Activated CD8-positive, alpha-beta memory T cell treated with anti-CD3 and anti-CD28 coated beads for 1 hour (primary cell): ENCODE measurements at places on chromosomes 4 and X.

GRCh38 chr4:144658903-144659302 is 12.9 kb downstream of the HHIP start:
- DNase-seq = no peak

DNA sequence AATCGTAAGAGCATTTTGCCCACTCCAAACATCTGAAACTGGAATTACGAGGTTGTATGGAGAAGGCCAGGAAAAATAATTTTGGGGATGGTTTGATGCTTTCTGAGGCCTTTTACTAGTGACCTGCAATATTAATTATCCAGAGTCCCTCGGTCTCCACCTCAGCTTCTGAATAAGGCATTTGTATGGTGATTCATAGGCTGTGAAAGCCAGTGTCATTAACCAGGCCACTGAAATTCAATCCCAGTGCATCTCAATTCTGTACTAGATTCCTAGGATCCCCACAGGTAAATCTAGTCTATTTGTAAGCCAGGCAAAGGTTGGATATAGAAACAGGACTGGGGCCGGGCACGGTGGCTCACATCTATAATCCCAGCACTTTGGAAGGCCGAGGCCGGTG is 135.4 kb upstream of the RBPJ start:
- DNase-seq = no peak

DNA sequence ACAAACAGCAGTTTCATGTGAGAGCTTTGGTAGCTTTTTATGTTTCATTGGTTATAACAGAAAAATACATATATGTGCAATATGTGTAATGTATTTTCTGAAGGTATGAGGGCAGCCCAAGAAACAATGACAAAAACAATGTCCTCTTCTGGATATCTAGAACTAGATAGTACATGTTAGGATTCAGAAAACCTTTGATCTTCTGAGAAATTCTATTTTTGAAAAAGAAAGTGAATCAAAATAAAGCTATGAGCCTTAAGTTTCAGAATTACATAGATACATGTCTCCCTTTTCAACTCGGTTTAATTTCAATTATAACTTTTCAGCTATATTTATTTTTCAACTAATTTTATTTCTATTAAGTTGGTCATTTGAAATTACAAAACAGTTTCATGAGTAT is 131.9 kb downstream of the REELD1 start:
- DNase-seq = no peak

- DNase-seq = no peak
Observed at GRCh38 chr4:23500894-23501449, 388.9 kb downstream of the PPARGC1A start.

GRCh38 chr4:13455411-13455810 is 28.7 kb downstream of the RAB28 start:
- DNase-seq = no peak

DNA sequence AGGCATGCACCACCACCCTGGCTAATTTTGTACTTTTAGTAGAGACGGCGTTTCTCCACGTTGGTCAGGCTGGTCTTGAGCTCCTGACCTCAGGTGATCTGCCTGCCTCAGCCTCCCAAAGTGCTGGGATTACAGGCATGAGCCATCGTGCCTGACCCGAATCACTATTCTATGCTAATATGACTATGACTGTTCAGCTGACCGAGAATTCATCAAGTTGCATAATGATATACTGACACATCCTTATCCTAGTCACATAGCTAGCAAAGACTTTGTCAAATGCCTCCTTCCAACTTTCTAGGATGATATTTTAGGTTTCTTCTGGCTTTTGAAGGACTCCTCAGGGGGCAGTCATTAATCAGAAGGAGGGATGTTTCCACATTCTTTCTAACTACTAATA is 4.8 kb upstream of the GPM6B start:
- DNase-seq = no peak

GRCh38 chrX:120244735-120245498 is 5.7 kb upstream of the ZBTB33 start:
- peak; percentile 19 for DNase-seq

DNA sequence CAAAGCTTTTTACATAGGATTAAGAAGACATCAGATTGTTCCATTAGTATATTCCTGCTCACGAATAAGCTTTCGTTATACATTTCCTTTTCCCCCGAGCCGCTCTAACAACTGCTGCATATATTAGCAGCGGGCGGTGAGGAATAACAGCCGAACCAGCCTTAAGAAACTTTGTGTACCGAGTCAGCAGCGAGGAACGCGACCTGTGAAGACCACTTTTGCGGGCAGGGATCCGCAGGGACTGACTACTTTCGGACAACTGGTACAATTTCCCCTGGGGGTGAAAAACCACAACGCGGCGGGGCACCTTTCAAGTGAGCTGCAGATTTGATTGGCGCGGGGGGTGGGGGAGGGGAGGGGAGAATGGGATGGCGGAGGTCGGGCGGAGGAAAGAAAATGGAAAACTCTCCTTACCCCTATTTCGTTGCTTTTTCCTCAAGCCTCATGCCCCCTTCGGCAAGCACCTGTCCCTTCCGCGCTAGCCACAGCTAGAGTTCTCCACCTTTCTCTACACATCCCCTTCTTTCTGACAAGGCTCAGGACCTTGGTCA is 5.9 kb upstream of the PITX2 start:
- DNase-seq = no peak

DNA sequence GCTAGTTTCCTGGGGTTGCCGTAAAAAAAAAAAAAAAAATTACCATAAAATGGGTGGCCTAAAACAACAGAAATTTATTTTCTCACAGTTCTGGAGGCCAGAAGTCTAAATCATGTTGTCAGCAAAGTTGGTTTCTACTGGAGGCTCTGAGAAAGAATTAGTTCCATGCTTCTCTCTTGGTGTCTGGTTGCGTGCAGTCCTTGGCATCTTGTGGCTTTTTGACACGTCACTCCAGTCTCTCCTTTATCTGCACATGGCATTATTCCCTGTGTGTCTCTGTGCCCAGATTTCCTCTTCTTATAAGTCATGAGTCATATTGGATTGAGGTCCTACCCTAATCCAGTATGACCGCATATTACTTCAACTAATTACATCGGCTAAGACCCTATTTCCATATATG is 38.7 kb downstream of the SPATA4 start:
- no peak for DNase-seq

DNA sequence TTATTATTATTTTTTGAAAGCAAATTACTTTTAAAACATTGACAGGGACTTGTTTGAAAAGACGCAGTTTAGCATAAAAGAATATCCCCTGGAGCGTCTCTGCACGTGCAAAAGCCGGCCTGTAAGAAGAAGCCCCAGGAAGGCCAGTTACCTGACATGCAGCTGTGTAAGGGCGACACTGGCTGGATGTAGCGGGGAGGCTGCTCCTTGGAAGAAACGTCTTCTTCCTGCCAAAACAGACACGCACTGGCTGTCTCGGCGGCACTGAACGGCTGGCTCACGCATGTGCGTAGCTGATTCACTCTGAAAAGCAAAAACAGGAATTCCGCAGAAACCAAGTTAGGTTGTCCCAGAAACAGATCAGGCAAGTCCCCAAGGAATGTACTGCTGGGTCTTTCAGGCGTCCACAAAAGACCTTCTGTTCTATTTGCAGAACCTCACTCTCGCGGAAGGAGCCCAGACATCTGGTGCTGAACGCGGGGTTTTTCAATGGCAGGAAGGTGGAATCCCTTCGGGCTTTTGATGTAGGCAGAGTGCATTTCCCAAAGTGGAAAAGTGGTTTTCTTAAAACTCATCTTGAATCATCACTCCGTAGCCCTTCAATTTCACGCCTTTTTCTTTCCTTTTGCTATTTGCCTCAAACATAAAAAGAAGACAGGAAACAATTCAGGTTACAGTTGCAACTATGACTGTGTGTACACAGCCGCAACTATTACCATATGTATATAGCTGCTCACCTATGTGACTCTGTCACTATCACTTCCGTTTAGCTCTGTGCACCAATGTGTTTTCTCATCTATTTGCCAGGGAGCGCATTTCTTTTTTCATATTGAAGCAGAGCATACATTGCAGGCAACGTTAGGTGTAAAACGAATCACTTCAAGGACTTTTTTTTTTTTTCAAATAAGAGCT is 38.1 kb upstream of the ARSH start:
- DNase-seq = no peak

DNA sequence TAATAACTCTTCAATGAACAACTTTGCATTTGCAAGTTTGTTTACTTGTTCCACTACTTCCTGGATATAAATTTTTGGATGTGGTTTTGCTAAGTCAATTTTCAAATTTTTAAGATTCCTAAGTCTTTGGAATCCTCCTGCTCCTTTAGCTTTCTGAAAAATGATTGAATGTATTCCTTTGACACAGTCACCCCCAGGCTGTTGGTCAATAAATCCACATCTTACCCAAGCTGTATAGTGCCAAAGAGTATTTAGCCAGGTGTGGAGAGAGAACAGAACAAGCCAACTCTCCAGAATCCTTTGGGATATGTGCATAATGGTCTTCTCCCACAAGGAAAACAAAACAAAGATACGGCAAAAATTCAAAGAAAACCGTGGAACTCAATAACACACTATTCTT is 56.9 kb upstream of the INTU start:
- no peak for DNase-seq

DNA sequence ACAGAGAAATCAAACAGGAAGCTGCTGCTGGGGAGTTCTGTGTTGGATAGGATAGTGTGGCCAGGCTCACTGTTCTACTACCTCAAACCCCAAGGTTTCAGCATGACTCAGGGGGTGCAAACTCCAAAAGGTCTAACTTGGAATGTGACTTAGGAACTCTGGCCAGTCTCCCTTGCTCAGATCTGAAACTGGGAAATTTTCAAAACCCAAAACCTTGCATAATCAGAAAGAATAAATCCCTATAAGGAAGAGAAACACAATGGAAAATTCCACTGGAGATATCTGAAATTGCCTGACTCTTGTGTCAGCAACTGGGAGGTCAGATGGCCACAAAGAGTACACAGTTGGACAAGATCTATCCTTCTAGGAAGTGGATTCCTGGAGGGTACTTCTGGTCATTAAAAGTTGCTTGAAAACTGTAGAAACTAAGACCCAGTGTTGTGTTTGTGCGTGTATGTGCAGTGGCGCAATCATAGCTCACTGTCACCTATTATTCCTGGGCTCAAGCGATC is 58.0 kb downstream of the PPEF2 start:
- DNase-seq = no peak

DNA sequence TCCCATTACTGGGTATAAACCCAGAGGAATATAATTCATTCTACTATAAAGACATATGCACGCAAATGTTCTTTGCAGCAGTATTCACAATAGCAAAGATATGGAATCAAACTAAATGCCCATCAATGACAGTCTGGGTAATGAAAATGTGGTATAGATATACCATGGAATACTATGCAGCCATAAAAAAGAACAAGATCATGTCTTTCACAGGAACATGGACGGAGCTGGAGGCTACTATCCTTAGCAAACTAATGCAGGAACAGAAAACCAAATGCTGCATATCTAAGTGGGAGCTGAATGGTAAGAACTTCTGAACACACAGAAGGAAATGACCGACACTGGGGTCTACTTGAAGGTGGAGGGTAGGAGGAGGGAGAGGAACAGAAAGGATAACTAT is 42.6 kb downstream of the LNX1 start:
- DNase-seq = no peak

DNA sequence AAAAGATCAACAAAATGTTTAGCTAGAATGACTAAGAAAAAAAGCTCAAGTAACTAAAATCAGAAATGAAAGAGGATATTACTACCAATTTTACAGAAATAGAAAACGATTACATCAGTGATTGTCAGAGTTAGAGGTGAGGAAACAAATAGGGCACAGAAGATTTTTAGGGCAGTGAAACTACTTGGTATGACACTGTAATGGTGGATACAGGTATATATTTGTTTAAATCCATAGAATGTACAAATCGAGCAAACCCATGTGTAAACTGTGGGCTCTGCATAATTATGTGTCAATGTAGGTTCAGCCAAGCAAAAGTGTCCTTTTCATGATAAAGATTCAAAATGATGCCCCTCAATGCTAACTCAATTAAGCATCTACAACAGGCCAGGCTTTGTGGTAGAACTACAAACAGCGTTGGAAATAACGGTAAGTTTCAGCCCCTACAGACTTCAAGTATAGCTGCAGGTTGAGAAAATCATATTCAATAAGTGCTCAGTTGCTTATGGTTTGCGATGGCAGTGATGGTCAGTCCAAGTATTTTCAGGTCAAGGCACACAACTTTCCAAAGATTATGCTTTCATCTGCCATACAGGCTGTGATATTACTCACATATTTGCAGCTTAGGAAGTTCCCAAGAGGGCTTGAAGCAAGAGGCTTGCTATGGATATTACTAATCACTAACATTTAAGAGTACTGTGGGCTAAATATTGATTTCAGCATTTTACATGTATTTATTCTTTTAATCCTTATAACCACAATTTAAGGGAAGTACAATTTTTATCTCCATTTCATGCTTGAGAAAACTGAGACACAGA is 158.6 kb downstream of the TET2 start:
- no peak for DNase-seq
